ENCODE measurements at places on chromosomes 1 and 21. TPM values are rescaled to one million over a fixed set of nuclear protein-coding genes. Genes with fewer than 3 reads are reported as not detected.
A peak's percentile ranks its signal among the peaks of the same experiment; 100 is the strongest.

- no peak overlapping the region for H3K27ac ChIP-seq
- H3K4me3 ChIP-seq, result no peak overlapping the region
- DNase-seq, result no peak
- H3K4me1 ChIP-seq, result peaks cover 3% of the 10 kb centered on the region
- H3K36me3 ChIP-seq, result no peaks in the 10 kb centered on the region
Observed at GRCh38 chr1:1163538-1164070, 10.1 kb upstream of the TTLL10 start.

Gene SIK1
- total RNA-seq, result 7.8 TPM

GRCh38 chr1:162276493-162276892 lies 100.2 kb downstream of the SPATA46 start:
- no peaks in the 10 kb centered on the region for H3K36me3 ChIP-seq
- H3K27me3 ChIP-seq, result no peaks in the 10 kb centered on the region
- peaks cover 10% of the 10 kb centered on the region for H3K4me1 ChIP-seq
- no peak overlapping the region for H3K27ac ChIP-seq
- no peak for DNase-seq

Gene PRPF38A
- total RNA-seq, result 20.5 TPM

- DNase-seq, result peak; percentile 70
- H3K4me3 ChIP-seq, result peak overlapping the region; percentile 94
- H3K27me3 ChIP-seq, result no peaks in the 10 kb centered on the region
- H3K27ac ChIP-seq, result peak overlapping the region; percentile 93
Observed at GRCh38 chr1:205811660-205812059, 1.3 kb downstream of the SLC41A1 start.

DNA sequence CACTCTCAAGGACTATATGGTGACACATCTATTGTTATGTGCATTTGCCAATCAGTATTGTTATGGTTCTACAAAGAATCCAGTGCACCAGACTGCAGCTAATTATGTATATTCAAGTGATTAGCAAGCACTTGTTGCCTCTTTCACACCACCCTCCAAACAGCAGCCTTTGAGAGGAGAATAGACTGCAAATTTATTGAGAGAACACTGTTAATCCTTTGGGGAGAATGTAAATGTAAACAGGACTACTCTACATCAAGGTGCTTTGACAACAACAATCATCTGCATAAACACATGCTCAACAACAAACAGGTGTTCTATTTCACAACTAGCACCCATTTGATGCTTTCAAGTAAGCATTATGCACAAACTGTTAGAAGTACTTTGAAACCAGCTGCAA lies 117.4 kb downstream of the AKT3 start:
- H3K4me1 ChIP-seq, result peaks cover 21% of the 10 kb centered on the region
- H3K27ac ChIP-seq, result no peak overlapping the region
- no peak for DNase-seq
- no peak overlapping the region for H3K4me3 ChIP-seq
- H3K27me3 ChIP-seq, result no peaks in the 10 kb centered on the region
- H3K36me3 ChIP-seq, result no peaks in the 10 kb centered on the region

Gene NUP210L
- 0.30 TPM for total RNA-seq

Measured in left ventricle myocardium inferior (tissue), 1 donor.